ENCODE measurements at places on chromosomes 3 and 15.

DNA sequence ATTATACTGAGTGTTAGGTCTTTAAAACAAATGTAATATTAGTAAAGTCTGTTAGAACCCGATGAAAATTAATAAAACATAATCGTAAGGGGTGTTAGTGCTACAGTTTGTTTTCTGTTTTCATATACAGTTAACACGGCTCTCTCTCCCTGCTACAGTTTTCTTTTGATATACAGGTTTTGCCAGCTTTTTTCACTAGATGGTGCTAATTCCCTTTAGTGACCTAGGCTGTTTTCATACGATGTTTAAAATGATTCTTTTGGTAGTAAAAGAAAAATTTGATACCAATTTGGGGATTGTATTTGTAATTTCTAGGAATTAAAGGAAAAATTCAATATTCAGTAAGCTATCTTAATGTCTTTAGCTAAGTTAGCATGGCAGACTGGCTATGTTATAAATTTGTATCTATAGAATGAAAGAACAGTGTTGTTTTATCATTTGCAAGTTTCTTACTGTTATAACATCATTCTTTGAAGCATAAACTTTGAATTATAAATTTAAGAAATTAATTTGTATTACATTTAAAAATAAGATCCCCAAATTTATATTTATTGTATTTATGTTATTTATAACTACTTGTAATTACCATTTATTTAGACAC is 11.5 kb downstream of the APH1B start:
- H3K27ac ChIP-seq, result no peak overlapping the region
- no peak for DNase-seq
- H3K36me3 ChIP-seq, result peaks cover 5% of the 10 kb centered on the region
- no peak overlapping the region for H3K4me3 ChIP-seq
- H3K27me3 ChIP-seq, result no peaks in the 10 kb centered on the region

DNA sequence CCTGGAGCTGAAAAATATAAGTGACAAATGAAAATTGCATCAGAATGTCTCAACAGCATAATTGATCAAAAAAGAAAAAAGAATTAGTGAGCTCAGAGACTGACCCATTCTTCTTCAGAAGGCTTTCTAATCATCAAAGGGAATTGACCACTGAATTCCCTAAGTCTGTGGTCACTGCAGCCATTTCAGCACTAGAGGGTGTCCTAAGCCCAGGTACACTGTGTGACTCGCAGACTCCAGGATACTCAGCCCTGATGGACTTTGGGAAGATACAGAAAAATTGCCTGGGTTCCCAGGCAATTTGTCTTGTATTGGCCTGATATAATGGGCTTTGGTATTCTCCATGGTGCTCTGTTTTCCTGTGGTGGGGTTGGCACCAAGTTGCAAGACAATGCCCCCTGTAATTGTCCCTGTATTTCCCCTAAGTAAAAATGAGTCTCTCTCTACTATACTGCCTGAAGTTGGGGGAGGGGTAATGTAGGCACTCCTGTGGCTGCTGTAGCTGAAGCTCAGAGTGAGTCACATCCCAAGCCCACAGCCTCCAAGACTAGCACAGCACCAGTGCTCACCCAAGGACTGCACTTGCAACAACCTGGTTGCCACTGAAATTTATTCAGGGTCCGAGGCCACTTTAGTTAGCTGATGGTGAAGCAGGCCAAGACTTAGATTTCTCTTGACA is 256.0 kb upstream of the STAC start:
- no peak overlapping the region for H3K4me3 ChIP-seq
- no peak overlapping the region for H3K27ac ChIP-seq
- H3K36me3 ChIP-seq, result no peaks in the 10 kb centered on the region
- H3K4me1 ChIP-seq, result no peaks in the 10 kb centered on the region
- no peaks in the 10 kb centered on the region for H3K27me3 ChIP-seq

DNA sequence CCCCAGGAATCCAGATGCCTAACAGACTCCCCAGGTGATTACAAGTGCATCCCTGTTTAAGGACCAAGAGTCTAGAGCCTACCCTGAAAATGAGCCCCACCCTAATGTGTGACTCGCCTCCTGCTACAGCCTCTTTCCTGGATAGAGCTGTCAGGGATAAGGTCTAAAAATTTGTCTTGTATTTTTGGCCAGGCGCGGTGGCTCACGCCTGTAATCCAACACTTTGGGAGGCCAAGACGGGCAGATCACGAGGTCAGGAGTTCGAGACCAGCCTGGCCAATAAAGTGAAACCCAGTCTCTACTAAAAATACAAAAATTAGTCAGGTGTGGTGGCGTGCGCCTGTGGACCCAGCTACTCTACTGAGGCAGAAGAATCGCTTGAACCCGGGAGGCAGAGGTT is 11.2 kb downstream of the TMC3 start:
- no peaks in the 10 kb centered on the region for H3K36me3 ChIP-seq
- no peak overlapping the region for H3K27ac ChIP-seq
- H3K4me1 ChIP-seq, result no peaks in the 10 kb centered on the region

- DNase-seq, result no peak
- H3K4me1 ChIP-seq, result no peaks in the 10 kb centered on the region
- H3K27ac ChIP-seq, result no peak overlapping the region
- no peaks in the 10 kb centered on the region for H3K36me3 ChIP-seq
- no peaks in the 10 kb centered on the region for H3K27me3 ChIP-seq
These were observed 83.1 kb downstream of the CGGBP1 start for GRCh38 chr3:87975716-87976115.

GRCh38 chr15:99424978-99425656 is 140.7 kb upstream of the MEF2A start:
- peak overlapping the region; percentile 76 for H3K27ac ChIP-seq
- no peaks in the 10 kb centered on the region for H3K4me1 ChIP-seq
- H3K27me3 ChIP-seq, result no peaks in the 10 kb centered on the region
- no peaks in the 10 kb centered on the region for H3K36me3 ChIP-seq

DNA sequence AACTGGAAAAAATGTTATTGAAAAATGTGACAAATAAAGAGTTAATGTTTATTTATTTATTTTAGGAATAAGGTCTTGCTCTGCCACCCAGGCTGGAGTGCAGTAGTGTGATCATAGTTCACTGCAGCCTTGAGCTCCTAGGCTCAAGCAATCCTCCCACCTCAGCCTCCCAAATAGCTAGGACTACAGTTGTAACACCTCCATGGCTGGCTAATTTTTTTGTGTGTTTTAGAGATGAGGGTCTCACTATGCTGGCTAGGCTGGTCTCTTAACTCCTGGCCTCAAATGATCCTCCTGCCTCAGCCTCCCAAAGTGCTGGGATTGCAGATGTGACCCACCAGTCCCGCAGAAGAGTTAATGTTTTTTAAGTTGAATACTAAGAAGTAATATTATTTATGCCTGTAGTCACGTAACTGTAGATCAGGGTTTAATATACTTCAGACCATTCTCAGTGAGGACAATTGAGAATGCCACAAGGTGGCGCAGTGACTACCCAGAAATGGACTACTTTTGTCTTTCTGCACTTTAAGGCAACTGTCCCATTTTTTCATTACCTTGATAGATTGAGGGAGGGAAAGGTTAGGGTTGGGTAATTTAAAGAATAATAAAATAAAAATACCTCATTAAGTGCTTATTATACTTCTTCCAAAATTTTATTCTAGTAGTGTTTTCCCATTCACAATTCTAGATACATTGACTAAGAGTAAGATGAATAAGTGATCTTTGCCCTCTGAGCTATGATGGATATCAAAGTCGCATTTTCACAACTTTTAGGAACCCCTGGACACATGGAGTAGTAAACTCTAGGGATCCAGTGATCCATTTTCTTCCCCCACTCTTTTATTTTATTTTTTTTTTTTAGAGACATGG is 6.0 kb downstream of the MUC13 start:
- H3K36me3 ChIP-seq, result no peaks in the 10 kb centered on the region
- H3K27me3 ChIP-seq, result no peaks in the 10 kb centered on the region
- no peak overlapping the region for H3K27ac ChIP-seq
- H3K4me3 ChIP-seq, result no peak overlapping the region
- peak; percentile 84 for DNase-seq

- no peaks in the 10 kb centered on the region for H3K4me1 ChIP-seq
- H3K27me3 ChIP-seq, result no peaks in the 10 kb centered on the region
- DNase-seq, result no peak
- H3K27ac ChIP-seq, result peak overlapping the region; percentile 56
- H3K4me3 ChIP-seq, result no peak overlapping the region
These were observed 46.1 kb downstream of the BTD start for GRCh38 chr3:15647611-15648167.

- H3K36me3 ChIP-seq, result no peaks in the 10 kb centered on the region
- no peaks in the 10 kb centered on the region for H3K4me1 ChIP-seq
- no peaks in the 10 kb centered on the region for H3K27me3 ChIP-seq
- DNase-seq, result no peak
These were observed 2.8 kb downstream of the SEC62 start for GRCh38 chr3:169969174-169970095.

- no peaks in the 10 kb centered on the region for H3K36me3 ChIP-seq
- H3K4me1 ChIP-seq, result no peaks in the 10 kb centered on the region
- peak overlapping the region; percentile 80 for H3K27ac ChIP-seq
- no peak for DNase-seq
- no peaks in the 10 kb centered on the region for H3K27me3 ChIP-seq
These were observed 161.8 kb upstream of the TBL1XR1 start for GRCh38 chr3:177358977-177359592.

DNA sequence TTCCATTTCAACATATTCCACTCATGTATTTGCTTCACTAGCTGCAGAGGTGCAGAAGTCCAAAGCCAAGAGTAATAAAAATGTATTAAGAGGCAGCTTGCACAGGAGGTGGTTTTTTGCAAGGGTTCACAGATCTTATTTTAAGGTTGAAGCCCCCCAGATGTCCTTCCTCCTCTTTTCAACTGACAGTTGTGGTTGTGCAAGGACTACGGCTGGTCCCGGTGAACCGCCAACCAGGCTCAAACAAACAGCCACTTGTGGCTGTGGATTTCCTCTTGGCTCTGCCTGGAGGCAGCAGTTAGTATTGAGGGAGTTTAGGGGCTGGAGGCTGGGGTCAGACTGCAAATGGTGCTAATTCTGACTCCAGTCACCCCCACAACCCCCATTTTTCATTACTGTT is 240.7 kb upstream of the TBC1D5 start:
- no peaks in the 10 kb centered on the region for H3K36me3 ChIP-seq
- H3K4me3 ChIP-seq, result no peak overlapping the region
- no peak for DNase-seq
- no peaks in the 10 kb centered on the region for H3K27me3 ChIP-seq
- H3K4me1 ChIP-seq, result no peaks in the 10 kb centered on the region
- no peak overlapping the region for H3K27ac ChIP-seq

DNA sequence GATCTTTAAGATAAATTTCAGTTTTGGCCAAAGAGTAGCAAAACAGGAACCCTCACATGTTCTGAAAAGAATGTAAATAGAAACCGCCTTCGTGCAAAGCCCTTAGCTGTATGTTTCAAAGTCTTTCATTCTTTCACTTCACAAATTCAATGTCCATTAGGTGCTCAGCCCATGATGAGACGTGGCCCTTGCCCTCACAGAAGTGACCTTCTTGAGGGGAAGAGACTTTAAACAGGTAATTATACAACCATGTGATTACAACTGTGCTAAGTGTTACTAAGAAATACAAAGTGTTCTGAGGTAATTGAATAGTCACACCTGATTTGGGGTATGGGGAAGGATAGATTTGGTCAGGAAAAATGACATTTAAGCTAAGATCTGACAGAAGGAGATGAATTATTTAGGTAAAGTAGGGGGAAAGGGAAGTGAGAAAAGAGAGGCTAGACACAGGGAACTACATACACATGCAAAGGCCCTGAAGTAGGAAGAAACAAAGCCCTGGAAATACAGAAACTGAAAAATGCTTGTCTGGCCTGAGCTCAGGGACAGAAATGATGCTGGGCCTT is 19.6 kb downstream of the HSPBAP1 start:
- no peak for DNase-seq
- H3K27me3 ChIP-seq, result no peaks in the 10 kb centered on the region
- H3K4me3 ChIP-seq, result no peak overlapping the region
- peaks cover 4% of the 10 kb centered on the region for H3K36me3 ChIP-seq
- H3K4me1 ChIP-seq, result no peaks in the 10 kb centered on the region

Data from right atrium auricular region (tissue), 2 donors.